ENCODE measurements at places on chromosomes 13 and 19.

DNA sequence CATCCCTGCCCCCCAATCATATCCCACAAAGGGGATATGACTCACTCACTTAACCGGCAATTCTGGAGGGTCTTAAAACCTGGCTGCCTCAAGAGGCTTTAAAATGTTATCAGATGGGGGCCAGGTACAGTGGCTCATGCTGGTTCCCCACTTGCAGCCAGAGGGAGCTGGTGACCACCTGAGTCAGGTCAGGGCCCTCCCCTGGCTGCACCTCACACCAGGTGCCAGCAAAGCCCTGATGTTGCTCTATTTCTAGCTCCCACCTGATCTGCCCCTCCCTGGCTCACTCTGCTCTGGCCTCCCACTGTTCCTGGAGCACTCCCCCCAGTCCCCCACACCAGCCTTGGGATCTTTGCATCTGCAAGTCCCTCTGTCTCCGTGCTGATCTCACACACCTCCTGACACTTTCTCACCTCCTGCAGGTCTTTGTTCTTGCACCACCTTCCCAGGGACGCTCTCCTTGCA, 14.2 kb downstream of the HPN start:
- DNase-seq = no peak

GRCh38 chr19:604355-604754, 14.7 kb downstream of the HCN2 start:
- no peak for DNase-seq

GRCh38 chr19:35629332-35629633, 447 bp downstream of the RBM42 start:
- no peak for DNase-seq

DNA sequence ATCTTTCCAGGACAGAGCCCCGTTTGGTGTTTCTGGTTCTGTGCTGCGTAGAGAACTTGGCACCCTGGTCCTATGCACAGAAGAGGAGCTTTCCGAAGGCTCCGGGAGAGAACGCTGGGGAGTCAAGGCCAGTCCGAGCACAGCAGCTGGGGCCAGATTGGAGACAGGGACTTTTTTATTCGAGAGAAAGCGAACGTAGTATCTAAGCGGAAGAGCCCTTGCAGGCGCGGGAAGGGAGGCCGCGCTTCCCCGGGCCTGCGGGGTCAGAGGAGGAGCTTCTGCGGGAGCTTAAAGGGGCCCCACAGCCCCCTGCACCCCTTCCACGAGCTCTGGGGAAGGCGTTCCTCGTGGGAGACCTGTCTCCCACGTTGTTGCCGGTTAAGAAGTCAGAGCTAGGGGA, 48.6 kb upstream of the ARHGEF7 start:
- no peak for DNase-seq

DNA sequence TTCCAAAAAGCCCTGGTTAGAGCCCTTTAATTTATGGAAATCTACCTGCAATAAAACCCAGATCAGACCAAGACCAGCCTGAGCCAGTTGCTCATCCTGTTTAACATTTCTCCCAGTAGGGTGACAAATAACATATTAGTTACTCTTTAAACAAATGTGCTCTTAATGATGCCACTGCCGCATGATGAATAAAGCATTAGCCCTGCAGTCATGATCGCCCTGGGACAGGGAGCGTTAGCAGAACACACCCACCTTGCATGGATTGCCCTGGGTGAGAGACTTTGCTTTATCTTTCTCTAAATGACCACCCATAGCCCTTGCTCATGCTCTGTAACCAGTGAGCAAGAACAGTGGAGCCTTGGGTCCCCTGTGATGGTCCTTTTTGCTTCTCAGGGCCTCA, 362.4 kb downstream of the ENOX1 start:
- no peak for DNase-seq

GRCh38 chr19:3229888-3230496, 5.5 kb downstream of the CELF5 start:
- DNase-seq = no peak

DNA sequence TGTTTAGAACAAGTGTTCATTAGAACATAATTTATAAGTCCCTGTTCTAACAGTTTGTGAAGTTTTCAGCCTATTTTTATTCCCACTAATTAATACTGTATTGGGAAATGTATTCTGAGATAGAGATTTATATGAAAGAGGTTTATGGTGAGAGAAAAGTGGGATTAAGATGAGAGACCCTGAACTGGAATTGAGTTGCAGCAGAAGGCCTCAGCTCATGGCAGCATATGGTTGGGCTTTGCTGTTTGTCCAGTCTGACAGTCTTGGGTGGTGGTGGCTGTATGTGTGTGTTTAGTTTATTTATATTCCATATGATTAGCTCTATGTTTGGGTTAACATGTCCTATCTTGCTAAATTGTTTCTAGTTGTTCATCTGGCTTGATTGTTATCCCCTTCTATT, 575.1 kb downstream of the SLITRK5 start:
- no peak for DNase-seq

DNA sequence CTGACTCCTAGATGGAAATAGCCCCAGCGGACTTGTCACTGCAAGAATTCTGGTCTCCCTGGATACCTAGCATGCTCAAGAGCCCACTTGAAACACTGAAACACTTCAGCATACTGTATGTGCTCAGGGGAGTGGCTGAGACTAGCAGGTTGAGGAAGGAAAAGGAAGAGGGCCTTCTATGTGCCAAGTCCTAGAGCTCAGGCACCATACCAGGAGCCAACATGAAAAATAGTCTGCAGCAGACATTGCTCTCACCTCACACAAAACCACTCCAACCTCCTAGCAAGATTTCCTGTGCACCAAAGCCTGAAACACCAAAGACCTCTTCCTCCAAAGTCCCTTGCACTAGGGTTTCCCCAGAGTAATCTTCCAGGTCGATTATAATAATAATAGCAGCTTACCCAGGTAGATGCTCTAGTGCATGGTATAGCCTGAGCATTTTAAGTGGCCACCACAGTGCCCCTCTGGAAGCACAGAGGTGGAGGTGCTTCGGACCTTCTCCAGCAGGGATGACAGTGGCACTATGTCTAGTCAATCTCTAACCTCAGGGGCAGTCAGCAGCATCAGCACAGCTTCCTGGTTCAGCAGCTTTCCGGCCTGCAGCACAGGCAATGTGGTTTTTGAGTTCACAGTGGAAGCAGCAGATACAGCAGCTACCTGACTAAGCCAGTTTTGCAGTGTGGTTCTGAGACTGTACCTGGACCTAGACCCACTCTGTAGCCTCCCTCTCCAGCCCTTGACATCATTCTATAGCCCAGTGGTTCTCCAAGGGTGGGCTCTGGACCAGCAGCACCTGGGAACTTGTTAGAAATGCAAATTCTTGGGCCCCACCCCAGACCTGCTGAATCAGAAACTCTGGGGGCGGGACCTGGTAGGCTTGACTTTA, 45.6 kb upstream of the UBE2L5 start:
- DNase-seq = no peak

GRCh38 chr19:55145232-55145631, 3.8 kb downstream of the TNNT1 start:
- no peak for DNase-seq

- DNase-seq = no peak
Observed at GRCh38 chr13:91748416-91749089, 350.1 kb downstream of the GPC5 start.

DNA sequence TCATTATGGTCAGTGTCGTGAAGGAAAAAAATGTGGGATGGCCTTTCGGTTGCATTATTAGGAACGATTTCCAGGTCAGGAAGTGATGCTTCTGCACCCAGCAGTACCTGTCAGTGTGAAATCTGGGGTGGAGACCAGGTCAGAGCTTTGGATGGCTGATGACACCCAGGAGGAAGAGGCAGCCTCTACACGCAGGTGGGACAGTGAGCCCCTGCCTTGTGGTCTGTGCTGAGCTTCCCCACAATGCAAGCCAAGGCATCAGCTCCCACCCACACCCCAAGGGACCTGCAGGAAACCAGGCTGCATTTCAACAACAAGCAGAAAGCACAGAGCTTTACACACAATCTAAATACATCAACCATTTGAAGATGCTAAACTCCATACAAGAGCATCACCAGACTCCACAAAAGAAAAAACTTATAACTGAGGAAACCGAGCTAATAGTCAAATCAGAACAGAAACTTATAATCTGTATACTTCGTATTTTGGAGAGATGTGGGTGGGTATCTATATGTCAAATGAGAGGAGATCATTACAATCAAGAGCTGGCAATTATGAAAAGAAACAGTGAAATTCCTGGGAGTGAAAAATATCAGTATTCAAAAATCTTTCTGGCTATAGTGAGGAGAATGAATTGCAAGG, 130.1 kb downstream of the ZDHHC20 start:
- DNase-seq = no peak

DNA sequence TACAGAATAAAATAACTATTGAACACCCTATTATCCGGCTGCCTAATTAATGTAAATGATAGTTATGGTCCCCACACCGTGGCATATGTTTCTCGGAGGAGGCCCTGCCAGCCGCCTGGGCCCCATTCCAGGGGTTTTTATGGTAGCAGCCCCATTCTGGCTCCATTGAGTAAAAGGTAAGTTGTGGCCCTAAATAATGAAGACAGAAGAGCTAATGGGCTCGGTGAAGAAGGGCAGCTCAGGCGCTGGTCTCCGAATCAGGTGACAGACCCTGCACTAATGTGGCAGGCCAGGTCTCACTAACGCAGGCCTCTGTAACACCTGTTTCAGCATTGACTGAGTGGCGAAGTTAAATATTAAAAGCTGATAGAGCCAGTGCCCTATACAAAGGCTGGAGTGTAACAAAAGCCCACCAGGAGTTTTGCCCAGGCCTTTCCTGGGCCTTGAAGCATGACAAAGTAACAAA, 19.1 kb downstream of the POP4 start:
- DNase-seq = no peak

GRCh38 chr13:36789061-36789460, 30.0 kb upstream of the RFXAP start:
- DNase-seq = peak; percentile 21

GRCh38 chr19:52535771-52536447, 8.4 kb downstream of the ZNF808 start:
- DNase-seq = no peak

- DNase-seq = no peak
Observed at GRCh38 chr19:39795001-39795400, 16.3 kb downstream of the LEUTX start.

DNA sequence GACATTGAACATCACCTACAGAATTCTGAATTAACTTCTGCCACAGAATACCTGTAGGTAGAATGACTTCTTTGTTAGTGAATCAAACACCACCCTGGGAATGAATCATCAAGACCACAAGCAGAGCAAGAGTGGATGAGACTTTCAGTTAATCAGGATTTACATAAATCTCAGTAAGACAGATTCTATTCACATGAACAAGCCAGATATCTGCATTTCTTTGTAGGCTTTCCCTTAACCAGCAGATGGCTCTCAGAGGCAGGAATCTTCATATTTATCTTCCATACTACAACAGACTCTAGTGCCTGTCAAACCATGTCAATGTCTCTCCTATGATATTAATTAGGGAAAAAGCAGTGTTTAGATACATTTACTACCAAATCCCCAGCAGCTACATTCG, 412.1 kb downstream of the KLF12 start:
- DNase-seq = peak; percentile 9

DNA sequence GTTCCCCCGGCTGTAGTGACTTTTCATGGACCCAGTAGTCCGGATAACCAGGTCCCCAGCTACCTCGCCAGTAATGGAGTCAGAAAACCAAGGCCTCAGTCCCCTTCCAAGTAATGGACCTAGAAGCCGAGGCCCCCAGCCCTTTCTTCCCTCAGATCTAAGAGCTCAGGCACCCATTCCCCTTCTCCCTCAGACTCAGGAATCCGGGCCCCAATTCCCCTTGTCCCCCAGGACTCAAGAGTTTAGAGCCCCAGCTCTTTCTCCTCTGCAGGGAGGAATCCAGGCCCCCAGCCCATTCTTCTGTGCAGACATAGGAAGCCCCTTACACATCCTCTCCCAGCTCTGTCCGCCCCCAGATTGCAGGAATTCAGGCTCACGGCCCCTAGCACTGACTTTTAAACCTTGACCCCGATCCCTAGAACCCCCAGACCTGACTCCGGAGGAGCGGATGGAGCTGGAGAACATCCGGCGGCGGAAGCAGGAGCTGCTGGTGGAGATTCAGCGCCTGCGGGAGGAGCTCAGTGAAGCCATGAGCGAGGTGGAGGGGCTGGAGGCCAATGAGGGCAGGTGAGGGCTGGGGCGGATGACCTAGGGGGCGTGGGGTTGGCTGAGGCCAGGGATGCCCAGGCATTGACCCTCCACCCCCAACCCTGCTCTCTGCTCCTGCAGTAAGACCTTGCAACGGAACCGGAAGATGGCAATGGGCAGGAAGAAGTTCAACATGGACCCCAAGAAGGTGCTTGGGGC, 938 bp downstream of the CYTH2 start:
- no peak for DNase-seq

DNA sequence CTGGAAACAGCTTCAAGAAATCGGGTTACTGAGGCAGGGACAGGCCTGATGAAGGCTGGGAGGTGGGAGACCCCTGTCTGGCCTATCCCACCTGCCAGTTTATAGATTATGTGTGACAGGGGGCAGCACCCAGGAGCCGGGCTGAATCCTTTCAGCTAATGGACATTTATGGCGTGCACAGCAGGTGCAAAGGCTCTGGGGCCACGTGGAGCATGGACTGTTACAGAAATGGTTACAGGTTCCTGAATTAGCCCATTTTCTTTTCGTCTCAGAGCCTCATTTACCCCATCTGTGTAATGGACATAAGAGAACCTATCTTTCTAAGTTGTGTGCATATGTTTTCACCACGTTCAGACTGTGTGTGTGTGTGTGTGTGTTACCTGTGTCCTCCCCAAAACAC, 34.4 kb upstream of the TNFAIP8L1 start:
- DNase-seq = no peak

DNA sequence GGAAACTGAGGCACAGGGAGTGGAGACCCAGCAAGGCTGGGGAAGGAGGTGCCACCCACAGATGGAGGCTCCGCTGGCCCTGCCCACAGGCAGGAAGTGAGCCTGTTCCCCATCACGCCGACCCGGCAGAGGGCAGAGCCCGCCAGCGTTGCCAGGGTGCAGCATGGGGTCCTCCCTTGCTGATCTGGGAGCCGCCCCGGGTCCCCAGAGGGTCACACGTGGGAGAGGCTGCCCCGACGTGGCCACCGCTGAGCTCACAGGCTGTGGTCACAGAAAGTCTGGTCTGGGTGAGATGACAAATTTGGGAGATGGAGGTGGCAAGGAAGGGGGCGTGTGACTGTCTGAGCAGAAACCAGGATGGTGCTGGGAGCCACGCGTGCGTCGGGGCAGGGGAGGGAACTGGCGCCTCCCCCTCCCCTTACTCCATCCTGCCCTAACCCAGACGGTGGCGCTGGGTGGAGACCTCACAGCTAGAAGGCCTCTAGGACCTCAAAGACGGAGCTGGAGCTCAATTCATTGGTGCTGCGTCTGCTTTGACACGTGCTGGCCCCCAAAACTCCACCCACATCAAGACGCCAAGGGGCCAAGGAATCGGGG, 7.7 kb downstream of the MEX3D start:
- DNase-seq = no peak

Data from H4 (cell line).